Activated T-cell treated with anti-CD3 and anti-CD28 coated beads for 48 hours (primary cell): ENCODE measurements at places on chromosomes 13 and 19.
A peak's percentile ranks its signal among the peaks of the same experiment; 100 is the strongest.

- no peak for DNase-seq
Observed at GRCh38 chr19:31511696-31512095, 162.5 kb upstream of the TSHZ3 start.

DNA sequence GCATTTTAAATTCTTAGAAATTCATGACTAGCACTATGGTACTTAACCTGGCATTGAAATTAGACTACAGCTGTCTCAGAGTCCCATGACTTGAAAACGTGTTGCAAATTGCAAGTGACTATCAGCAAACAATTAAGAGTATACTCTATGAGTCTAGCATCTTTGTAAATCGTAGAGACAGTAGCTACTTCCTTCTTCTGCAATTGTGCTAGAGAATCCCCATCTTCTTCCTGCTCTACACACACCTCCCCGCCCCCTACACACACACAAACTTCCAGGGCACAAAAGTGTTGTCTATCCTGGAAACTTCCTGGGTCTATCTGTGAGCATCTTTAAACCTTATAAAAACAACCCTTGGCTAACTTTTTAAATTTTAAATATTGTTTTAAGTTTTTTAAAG, 35.2 kb upstream of the MIR17HG start:
- no peak for DNase-seq

DNA sequence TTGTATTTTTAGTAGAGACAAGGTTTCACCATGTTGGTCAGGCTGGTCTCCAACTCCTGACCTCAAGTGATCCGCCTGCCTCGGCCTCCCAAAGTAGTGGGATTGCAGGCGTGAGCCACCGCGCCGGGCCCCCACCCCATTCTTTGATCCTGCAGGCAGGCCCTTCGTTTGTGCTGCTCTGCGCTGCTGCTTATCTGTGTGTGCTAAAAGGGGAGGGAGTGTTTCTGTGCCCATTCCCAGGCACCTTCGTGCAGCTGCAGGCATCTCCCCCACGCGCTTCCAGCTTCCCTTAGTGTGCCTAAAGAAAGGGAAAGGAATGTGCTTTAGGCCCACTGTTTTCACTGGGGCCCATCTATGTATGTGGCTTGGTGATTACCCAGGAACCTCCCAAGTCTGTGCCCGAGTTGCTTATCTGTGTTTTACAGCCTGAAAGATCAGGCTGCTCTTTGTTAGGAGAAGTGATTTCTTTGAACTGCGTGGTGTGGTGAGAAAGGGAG, 27.2 kb downstream of the EPN1 start:
- no peak for DNase-seq

GRCh38 chr19:16895467-16896145, 6.8 kb downstream of the F2RL3 start:
- DNase-seq: no peak

- no peak for DNase-seq
Observed at GRCh38 chr19:28785971-28786370, 427.0 kb downstream of the UQCRFS1 start.

GRCh38 chr13:101082441-101082840, 333.9 kb downstream of the NALCN start:
- DNase-seq: no peak

- no peak for DNase-seq
Observed at GRCh38 chr13:113923376-113924063, 50.4 kb downstream of the C13orf46 start.

- no peak for DNase-seq
Observed at GRCh38 chr13:39888865-39889810, 233.7 kb downstream of the COG6 start.

GRCh38 chr19:42108527-42109389, 23.5 kb downstream of the POU2F2 start:
- DNase-seq: peak; percentile 82

- DNase-seq: no peak
Observed at GRCh38 chr19:49423985-49424303, 703 bp upstream of the PTH2 start.

GRCh38 chr19:31352782-31353651, 3.8 kb upstream of the TSHZ3 start:
- DNase-seq: no peak

DNA sequence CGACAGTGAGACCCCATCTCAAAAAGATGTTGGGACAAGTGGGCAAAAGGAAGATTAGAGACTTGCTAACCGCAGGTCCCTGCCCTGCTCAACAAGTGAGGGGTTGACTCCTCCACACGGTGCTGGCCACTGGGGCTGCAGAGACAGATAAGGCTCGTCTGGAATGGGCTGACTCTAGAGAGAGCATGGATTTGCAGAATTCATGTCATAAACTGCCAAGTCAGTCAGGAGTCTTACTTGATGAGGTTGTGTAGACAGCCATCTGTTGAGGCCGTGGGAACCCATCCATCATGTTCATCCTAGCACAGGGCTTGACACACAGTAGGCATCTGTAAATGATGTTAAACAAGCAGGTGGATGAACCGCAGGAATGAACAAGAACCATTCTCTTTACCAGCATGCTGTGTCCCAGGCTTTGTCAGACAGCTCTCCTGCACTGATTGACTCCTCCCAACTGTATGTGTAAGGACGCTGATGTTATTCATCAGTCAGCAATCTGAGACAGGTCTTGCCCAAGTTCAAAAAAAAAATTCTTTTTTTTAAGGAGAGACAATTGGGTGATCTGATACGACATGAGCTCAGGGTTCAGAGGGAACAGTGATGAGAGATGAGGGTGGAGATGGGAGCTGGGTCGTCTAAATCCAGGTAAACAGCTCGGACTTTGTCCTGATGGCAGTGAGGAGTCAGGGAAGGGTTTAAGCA, 8.8 kb downstream of the PAF1 start:
- no peak for DNase-seq

DNA sequence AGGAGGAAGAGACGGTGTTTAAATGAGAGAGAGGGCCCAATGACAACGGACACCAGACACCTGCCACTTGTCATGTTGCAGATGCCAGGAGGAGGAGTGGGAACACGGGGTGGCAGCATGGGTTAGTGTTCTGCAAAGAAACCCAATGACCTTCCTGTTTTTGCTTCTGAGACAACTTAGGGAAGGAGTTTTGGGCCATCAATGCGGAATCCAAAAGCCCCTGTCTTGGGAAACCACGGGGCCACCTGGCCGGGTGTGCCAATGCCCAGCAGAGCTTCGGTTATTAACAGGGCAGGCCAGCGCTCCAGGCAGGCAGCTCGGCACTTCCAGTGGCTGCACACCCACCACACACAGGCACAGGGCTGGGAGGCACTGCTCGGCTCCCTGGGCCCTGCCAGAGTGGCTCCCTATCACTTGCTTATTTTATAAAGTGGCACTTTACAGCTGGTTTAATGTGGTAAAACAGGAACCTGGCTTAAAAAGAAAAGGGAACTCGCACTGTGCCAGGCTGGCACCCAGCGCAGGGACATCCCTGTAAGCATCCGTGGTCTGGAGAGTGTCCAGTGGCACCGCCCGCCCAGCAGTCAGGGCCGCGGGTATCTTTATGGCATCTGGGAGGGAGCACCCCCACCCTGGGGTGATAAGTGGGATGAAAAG, 19.1 kb downstream of the ELL start:
- DNase-seq: no peak

DNA sequence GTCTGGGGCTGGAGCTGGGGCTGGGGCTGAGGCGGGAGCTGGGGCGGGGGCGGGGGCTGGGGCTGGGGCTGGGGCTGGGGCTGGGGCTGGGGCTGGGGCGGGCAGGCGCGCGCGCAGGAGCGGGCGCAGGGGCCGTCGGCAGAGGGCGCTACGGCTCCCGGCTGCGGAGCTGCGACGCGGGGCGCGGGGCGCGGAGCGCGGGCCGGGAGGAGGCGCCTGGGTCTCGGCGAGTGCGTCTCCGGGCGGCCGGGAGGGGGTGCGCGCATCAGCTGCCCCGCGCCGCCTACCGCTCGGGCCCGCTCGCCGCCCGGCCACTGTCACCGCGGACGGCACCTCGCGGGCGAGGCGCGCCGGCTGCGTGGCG, 422 bp upstream of the MTUS2 start:
- peak; percentile 63 for DNase-seq

DNA sequence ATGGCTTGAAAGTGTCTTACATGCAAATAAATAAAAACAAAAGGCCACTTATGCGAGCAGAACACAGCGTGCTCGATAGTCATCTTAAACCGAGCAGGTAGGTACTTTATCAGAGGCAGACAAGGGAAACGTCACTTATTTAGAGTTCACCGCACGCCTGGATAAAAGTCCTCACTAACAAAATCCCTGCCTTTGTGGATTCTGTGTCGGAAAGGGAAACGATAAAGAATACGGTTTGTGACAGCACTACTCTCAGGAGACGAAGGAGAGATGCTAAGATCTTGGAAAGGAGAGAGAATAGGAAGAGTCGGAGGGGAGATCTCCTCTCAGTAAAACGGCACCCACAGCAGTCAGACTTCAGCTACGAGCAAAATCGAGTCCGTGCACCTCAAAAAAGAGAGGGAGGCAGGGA, 581 bp downstream of the RCBTB1 start:
- DNase-seq: no peak

DNA sequence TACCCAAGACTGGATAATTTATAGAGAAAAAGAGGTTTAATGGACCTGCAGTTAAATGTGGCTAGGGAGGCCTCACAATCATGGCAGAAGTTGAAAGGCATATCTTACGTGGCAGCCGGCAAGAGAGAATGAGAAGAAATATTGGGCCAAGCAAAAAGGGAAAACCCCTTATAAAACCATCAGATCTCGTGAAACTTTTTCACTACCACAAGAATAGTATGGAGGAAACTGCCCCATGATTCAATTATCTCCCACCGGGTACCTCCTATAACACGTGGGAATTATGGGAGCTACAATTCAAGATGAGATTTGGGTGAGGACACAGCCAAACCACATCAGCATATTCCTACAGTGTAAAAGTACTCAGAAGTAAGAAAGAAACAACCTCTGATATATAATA, 4.7 kb upstream of the KBTBD7 start:
- DNase-seq: no peak

GRCh38 chr13:86601351-86601750, 802.1 kb upstream of the SLITRK6 start:
- DNase-seq: no peak

- no peak for DNase-seq
Observed at GRCh38 chr13:67857581-67858310, 627.6 kb upstream of the PCDH9 start.

- DNase-seq: no peak
Observed at GRCh38 chr13:85970727-85971126, 171.5 kb upstream of the SLITRK6 start.

DNA sequence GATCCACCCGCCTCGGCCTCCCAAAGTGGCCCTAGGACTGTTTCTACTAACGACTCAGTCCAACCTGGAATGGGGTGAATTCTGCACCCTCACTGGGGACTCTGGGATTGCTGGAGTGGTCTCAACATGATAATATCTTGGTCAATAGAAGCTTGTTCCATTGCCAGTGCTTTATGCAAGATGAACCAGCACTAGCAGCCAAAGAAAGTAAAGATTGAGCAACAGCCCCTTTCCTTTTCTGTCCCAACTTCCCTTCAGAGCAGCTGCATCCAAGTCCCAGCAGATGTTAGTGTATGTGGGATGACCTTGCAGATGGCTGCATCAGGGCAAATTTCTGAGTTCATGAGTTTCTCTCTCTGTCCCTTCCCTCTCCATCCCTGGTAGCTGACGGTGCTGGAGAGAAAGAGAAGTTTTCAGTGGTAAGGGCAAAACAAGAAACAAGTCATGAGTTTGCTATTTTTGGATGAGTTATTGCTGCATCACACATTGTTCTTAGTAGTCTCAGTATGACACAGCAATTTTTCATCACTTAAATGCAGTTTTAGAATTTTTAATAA, 183.6 kb upstream of the EDNRB start:
- DNase-seq: no peak

GRCh38 chr13:95250961-95251360, 50.3 kb downstream of the ABCC4 start:
- no peak for DNase-seq

- no peak for DNase-seq
Observed at GRCh38 chr13:20825477-20825875, 51.7 kb upstream of the EEF1AKMT1 start.

DNA sequence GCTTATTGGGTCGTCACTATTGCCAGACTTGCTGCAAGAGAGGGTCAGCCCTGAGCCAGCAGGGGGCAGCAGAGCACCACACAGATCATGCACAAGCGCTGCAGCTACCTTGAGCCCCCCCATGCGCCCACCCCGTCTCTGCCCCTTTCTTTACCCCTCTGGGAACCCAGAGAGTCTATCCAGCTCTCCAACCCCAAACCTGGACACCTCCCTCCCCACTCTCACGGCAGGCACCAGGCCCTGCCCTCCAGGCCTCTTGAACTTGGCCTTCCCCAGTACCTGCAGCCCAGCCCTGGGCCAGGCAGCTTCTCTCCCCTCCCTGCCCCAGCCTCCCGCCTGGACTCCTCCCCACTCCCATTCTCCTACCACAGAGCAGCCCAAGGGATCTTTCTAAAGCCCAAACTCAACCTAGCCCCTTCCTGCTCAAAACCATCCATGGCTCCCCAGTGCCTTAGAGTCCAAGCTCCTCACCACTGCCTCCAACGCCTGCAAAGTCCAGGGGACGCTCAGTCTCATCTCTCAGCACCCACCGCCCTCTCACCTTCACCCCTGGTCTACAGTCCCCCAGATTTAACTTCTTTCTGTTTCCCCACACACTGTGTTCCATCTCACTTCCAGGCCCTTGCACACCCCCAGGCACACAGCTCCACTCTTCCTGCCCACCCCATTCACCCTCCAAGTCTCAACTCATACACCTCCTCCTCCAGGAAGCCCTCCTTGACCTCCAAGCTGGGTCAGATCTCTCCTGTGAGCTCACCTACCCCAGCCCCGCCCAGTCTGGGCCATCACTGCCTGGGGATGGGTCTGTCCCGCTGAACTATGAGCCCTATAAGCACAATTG, 9.4 kb upstream of the CEACAM16 start:
- DNase-seq: peak; percentile 68

DNA sequence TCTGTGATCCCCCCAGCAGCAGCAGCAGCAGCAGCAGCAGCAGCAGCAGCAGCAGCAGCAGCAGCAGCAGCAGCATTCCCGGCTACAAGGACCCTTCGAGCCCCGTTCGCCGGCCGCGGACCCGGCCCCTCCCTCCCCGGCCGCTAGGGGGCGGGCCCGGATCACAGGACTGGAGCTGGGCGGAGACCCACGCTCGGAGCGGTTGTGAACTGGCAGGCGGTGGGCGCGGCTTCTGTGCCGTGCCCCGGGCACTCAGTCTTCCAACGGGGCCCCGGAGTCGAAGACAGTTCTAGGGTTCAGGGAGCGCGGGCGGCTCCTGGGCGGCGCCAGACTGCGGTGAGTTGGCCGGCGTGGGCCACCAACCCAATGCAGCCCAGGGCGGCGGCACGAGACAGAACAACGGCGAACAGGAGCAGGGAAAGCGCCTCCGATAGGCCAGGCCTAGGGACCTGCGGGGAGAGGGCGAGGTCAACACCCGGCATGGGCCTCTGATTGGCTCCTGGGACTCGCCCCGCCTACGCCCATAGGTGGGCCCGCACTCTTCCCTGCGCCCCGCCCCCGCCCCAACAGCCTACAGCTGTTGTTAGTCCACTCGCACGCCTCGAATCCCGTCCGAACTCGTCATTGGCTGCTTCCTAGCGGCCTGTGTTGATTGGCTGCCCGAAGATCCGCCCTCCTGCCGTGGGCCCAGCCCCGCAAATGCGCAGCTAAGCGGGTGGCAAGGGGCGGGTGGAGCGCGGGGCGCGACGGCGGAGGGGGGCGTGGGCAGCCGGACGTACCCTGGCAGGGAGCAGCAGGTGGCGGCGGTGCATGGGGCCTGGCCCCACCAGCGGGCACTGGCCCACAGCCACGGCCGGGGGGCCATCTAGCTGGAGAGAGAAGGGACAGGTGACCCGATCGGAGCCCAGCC, 1.4 kb upstream of the SIX5 start:
- peak; percentile 90 for DNase-seq

- no peak for DNase-seq
Observed at GRCh38 chr13:50990818-50991506, 81.4 kb downstream of the RNASEH2B start.
